Right lobe of liver (tissue), 6 donors: ENCODE measurements at places on chromosomes 16 and 17. TPM values are rescaled to one million over a fixed set of nuclear protein-coding genes. Genes with fewer than 3 reads are reported as not detected.

HSD17B1 gene
- 0.99 TPM for total RNA-seq

CMTM2 gene
- total RNA-seq: not detected

- DNase-seq: no peak
These were observed 15.7 kb upstream of the XYLT2 start for GRCh38 chr17:50330151-50330775.

PIRT gene
- total RNA-seq: not detected

CCL5 gene
- 3.4 TPM for total RNA-seq

- no peak for DNase-seq
These were observed 1.1 kb downstream of the KDM8 start for GRCh38 chr16:27204312-27204915.

DNA sequence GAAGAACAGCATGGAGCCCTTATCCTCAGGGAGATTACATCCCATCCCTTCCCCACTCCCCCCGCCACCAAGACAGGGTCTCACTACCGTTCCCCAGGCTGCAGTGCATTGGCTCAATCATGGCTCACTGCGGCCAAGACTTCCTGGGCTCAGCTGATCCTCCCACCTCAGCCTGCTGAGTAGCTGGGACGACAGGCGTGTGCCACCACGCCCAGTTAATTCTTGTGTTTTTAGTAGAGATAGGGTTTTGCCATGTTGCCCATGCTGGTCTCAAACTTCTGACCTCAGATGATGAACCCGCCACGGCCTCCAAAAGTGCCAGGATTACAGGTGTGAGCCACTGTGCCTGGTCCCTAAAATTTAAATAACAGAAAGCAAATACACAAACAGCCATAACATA lies 48.8 kb downstream of the STH start:
- DNase-seq: no peak

GRCh38 chr16:66081775-66082366 lies 284.6 kb upstream of the CDH5 start:
- no peak for DNase-seq

DNA sequence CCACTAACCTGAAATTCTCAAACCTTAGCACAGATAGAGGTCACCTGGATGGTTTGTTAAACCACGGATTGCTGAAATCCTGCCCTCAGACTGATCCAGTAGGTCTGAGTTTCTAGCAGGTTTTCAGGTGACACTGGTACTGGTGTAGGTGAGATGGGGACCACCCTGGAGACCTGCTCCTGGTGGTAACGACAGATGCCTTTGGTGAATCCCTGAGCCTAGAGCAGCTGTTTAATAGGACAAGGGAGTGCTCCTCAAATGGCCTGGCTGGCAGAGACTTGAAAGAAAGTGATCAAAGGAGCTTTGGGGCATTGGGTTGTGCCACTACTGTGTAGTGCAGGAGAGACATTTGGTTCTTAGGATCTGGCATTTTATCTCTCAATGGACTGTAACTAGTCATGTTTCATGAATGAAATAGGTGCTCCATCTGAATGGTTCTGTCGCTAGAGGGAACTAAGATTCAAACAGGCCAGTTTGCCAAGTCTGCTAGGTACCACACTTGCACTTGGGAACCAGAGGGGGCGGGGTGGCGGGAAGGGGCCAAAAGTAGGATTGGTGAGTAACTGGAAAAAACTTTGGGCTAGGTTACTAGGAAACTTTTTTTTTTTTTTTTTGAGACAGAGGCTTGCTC lies 2.9 kb upstream of the IFI35 start:
- DNase-seq: no peak

SLC5A11 gene
- total RNA-seq: 1.3 TPM

DNA sequence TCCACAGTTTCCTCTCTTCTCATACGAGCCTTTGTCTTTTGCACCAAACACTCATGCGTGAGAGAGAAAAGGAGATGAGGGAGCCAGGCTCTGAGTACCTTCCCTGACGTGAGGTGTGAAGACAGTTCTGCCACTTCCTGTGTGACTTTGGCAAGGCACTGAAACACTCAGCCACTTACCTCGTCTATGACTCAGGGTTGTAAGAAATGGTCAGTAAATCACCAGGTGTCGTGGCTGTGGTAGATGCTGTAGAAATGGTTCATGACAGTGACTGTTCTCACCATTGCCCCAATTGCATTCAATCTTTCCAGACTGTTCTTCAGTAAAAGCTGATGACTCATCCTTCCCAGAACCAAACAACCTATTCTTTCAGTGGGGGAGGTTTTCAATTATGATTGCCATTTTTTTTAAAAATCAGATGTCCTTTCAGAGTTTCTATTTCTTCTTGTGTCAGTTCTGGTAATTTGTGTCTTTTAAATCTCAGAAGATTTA lies 49.2 kb upstream of the CBFA2T3 start:
- DNase-seq: no peak

DNA sequence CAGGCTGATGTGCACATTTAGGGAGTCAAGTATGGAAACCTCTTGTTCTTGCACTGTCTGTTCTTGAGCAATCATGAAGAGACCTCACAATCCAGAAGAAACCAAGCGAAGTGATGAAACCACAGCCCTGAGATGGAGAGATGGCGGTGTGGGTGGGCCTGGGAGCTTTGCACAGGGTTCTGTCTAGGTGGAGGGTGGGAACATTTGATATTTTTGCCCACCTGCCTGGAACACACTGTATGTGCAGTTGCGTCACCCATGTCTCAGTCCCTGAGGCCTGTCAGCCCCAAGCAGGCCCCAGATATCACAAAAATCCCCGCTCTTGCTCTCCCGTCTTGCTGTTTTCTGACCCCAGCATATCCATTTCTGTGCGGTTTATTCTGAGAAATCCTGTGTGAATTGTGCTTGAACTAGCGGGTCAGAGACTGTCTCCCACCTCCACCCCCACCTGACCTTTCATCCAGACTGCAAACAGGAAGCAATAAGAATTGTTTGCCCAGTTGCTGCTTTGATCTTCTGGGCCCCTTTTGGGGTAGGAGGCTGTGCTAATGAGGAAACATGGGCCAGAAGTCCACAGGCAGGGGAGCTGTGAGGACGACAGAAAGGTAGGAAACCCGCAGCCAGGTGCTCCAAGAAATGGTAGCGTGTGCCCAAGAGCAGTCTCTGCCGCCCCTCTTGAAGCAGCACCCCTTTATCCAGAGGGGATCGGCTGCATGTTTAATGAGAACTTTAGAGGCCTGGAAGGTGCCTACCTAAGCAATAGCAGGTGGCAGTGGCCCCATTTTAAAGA lies 183.8 kb downstream of the CCDC182 start:
- no peak for DNase-seq

DNA sequence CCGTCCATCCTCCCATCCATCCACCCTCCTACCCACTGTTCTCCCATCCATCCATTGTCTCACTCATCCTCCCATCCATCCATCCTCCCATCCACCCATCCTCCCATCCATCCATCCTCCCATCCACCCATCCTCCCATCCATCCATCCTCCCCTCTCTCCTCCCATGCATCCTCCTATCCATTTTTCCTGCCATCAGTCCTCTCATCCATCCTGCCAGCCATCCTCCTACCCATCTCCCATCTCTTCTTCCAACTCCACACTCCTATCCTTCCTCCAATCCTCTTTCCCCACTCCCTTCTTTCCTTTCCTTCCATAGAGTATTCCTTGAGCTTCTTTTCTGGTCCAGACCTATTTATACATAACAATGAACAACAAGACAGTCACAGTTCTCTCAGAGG lies 12.1 kb downstream of the DRC7 start:
- DNase-seq: no peak

GALR2 gene
- not detected for total RNA-seq

GRCh38 chr17:63649813-63650212 lies 27.6 kb downstream of the MAP3K3 start:
- no peak for DNase-seq

DNA sequence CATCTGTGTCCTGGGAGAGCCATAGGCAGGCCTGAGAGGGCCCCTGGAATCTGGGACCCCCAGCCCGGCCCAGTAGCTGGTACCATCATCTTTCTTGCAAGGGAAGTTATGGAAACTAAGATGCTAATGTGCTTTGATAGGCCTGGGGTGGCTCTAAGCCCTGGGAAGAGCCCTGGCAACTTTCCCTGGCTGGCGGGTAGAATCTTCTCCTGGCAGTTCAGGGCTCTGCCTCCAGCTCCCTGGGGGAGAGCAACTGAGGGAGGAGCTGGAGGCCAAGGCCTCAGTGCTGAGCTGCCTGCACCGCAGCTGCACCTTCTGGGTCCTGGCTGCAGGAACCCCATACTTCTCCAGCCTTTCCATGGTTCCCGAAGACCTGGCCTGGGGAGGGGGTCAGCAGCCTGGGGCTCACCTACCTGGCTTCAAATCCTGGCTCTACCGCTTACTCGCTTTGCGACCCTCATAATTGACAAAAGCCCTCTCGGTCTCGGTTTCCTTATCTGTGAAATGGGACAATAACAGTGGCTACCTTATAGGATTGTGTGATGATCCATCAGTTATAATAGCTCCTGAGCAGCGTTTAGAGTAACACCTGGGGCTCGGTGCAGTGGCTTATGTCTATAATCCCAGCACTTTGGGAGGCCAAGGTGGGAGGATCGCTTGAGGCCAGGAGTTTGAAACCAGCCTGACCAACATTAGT lies 333.7 kb downstream of the SEC14L1 start:
- no peak for DNase-seq

ACE gene
- 4.4 TPM for total RNA-seq

DNA sequence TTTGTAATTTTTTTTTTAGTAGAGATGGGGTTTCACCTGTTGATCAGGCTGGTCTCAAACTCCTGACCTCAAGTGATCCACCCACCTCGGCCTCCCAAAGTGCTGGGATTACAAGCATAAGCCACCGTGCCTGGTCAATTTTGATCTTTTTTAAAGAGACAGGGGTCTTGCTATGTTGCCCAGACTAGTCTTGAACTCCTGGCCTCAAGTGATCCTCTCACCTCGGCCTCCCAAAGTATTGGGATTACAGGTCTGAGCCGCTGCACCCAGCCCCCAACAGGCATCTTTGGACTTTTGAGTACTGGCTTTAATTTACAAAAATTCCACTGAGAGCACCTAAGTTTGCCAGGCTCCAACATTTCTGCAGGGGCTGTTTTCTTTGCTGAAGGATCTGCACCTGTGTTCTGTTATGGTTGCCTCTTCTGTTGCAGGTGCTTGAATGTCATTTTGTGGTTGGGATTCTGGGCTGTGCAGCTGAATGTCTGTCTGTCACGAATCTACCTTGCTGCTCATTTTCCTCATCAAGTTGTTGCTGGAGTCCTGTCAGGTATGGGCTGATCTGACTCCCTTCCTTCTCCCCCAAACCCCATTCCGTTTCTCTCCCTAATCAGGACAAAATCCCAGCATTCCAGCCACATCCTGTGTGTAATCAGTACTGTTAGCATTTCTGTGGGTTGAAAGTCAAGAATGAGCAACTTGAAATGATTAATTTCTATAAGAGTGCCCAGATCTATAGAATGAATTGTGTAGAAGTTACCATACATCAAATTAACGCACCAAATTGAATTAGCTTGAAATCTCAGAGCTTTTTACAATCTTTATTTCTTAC lies 8.5 kb downstream of the G6PC1 start:
- DNase-seq: no peak

GRIN2A gene
- not detected for total RNA-seq

RNF227 gene
- 0.37 TPM for total RNA-seq

DNA sequence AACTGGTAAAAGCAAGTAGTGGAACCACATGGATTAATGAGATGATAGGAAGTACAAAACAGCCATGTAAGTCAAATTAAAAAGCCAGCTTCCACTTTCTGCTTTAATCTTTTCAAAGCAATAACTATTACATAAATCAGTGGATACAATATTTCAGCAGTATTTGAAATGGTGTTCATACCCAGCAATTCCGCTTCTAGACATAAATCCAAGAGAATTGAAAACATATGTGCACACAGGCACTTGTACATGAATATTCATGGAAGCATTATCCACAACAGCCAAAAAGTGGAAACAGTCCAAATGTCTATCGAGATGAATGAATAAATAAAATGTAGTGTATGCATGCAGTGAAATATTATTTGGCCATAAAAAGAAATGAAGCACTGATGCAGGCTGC lies 27.4 kb downstream of the SLFN12L start:
- DNase-seq: no peak

BLTP2 gene
- 38.3 TPM for total RNA-seq

- DNase-seq: no peak
These were observed 1.0 kb upstream of the ATP2C2 start for GRCh38 chr16:84367297-84367680.

GRCh38 chr17:55959756-55960155 lies 193.5 kb upstream of the ANKFN1 start:
- DNase-seq: no peak

- peak; percentile 75 for DNase-seq
These were observed 3.8 kb downstream of the ARHGDIA start for GRCh38 chr17:81867170-81867990.

DNA sequence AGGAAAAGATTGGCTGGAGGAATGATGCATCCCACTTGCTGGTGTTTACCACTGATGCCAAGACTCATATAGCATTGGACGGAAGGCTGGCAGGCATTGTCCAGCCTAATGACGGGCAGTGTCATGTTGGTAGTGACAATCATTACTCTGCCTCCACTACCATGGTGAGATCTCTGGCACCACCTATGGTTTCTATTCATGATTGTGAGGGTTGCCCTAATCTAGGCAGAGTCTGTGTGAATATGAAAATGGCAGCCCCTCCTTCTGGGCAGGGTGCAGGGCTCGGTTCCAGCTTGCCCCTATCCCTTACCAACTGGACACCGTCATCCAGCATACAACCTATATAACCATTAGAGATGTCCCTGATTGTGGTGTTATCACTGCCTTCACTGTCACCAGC lies 33.4 kb downstream of the ITGB3 start:
- DNase-seq: no peak

DNA sequence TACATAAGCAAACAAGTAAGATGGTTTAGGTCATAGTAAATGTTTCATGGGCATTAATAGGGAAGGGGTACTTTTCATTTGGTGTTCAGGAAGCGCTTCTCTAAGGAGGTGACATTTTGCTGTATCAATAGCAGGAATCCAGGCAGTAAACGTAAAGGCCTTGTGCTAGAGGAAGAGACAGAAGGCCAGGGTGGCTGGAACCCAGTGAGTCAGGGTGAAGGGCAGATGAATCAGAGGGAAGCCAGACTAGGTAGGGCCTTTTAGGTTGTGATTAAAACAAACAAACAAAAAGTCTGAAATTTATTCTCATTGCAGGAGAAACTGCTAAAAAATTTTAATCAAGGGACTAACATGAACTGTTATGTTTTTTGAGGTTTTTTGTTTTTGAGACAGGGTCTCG lies 6.5 kb downstream of the BMERB1 start:
- no peak for DNase-seq

KRTAP4-4 gene
- not detected for total RNA-seq
